D341Med (cell line): ENCODE measurements at places on chromosomes 6 and 20.

DNA sequence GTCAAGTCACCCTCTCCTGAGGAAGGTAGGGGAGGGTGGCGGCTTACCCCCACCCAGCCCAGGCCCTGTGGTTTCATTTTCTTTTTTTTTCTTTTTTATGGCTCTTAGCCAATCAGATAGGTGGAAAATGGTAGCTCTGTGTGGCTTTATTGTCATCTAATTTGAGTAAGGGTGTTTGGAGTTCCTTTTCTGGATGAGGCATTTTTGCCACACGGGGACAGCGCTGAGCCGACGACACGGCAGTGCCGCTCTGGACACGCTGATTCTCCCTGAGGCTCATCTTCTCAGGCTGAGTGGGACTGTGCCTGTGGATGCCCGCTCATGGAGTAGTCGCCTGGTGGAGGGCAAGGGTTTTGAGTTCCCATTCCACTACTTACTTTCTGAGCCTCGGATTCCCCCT is 37.6 kb upstream of the ANGPT4 start:
- peak; percentile 76 for DNase-seq

DNA sequence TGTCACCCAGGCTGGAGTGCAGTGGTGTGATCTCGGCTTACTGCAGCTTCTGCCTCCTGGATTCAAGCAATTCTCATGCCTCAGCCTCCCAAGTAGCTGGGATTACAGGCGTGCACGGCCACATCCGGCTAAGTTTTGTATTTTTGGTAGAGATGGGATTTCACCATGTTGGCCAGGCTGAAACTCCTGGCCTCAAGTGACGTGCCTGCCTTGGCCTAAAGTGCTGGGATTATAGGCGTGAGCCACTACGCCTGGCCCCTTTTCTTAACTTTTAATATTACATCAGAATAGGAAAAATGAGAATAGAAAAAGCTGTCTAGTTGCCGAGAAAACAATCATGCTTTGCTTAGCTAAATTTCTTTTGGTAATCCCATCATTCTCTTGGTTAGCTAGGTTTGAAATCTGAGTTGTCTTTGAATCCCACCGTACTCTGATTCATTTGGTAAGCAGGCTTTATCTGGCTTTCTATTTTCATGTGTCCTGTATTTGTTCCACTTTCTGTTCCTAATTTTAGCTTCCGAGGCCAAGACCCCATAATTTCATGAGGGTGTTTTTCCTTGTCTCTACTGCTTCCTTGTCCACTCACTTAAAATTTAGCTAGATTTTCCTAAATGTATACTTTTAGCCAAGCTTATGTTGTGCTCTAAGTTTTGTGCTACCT is 83.5 kb downstream of the NCOA3 start:
- DNase-seq = no peak

GRCh38 chr6:9126878-9127560 is 691.7 kb upstream of the SLC35B3 start:
- DNase-seq = no peak

DNA sequence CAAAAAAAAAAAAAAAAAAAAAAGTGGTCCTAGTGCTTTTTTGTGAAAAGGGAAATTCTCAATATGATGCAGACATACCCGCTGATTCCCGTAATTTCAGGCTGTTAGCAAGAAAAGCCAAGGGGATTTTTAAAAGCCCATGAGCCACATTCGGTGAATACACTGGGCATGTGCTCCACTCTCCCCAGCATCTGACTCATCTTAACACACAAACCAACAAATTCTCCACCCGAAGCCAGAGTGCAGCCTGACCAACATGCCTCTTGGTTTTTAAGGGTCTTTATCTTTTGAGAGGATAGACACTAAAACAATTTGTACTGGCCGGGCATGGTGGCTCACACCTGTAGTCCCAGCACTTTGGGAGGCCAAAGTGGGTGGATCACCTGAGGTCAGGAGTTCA is 45.5 kb upstream of the CD83 start:
- no peak for DNase-seq

GRCh38 chr20:53187392-53188068 is 215.4 kb downstream of the TSHZ2 start:
- no peak for DNase-seq

GRCh38 chr20:49701241-49701790 is 12.4 kb downstream of the B4GALT5 start:
- no peak for DNase-seq

DNA sequence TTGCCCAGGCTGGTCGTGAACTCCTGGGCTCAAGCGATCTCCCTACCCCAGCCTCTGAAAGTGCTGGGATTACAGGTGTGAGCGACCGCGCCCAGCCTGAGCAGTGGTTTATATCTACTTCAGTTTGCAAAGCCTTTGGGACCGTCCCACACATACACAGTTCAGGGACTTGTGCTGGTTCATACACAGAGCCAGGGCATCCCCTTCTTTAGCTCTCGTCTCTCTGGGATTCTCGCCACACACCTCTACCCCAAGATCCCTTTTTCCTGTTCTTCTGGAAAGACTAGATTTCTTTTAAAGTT is 12.5 kb downstream of the CAP2 start:
- DNase-seq = no peak

- no peak for DNase-seq
These were observed 257.8 kb downstream of the GMPR start for GRCh38 chr6:16496210-16496609.

DNA sequence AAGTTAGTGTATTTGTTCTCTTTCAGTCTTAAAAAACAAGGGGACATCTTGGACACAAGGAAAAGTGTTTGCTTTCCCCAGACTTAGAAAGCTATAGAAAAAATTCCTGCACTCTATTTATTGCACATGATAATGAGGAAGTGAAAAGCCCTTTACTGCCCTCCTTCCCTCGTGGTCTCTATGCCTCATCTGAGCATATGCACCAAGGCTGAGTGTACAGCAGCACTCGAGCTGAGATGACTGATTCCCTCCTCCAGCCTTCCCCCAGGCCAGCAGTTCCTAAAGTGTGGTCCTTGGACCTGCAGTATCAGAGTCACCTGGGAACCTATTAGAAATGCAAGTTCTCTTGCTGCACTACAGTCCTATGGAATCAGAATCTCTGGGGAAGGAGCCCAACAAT is 14.3 kb upstream of the LAMP5 start:
- DNase-seq = no peak

DNA sequence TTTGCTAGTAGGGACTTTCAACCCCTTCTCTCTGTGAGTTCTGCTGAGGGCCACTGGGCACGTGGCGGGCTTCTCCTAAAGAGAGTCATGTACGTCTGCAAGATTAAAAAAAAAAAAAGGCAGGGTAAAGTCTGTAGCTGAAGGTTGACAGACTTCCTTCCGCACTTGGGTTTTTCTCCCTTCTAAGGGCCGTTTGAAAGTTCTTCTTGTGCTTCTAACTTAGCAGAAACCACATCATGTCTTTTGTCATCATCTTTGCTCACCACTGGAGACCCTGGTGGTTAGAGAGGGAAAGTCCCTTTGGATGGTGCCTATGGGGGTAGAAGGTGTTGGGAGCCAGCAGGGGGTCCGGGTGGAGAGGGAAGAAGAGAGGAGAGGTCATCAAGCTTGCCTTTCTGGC is 31.4 kb downstream of the PRDM1 start:
- DNase-seq = no peak

DNA sequence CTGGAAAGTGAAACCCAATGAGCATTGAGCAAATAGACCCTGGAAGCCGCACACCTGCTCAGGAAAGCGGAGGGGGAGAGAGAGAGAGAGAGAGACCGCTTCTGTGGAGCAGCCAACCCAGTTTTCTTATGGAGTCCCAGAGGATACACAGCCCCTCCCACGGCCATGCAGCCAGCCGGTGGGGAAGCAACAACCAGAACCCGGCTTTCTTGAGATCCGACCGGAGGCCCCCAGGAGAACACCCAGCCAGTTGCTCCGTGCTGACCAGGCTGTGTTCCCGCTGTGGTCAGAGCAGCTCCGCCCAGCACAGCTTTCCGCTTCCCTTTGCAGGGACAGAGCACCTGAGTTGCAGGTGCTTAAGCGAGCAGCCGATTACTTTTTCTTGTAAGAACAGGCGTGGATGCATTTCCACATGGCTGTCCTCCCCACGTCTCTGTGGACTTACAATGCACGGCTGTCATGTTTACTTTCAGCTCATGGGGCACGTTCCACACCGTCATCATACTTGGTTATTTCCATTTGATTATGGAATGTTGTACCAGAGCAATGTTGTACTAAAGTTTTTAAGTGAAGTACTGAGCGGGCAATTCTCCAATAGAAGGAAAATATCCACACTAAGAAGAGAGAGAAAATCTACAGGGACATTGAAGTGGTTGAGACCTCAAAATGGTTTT is 381.9 kb downstream of the THBS2 start:
- no peak for DNase-seq

GRCh38 chr6:155301867-155302266 is 12.4 kb downstream of the TFB1M start:
- DNase-seq = no peak
